Hematopoietic multipotent progenitor cell treated with erythropoietin and hydrocortisone succinate and interleukin-3 and kit ligand, for 15 days (in vitro differentiated cells): ENCODE measurements at places on chromosomes 1 and 21.

GRCh38 chr1:225838793-225839192 lies 28.9 kb downstream of the EPHX1 start:
- no peak for DNase-seq

GRCh38 chr21:34367320-34367935 lies 3.6 kb downstream of the KCNE2 start:
- peak; percentile 40 for DNase-seq

DNA sequence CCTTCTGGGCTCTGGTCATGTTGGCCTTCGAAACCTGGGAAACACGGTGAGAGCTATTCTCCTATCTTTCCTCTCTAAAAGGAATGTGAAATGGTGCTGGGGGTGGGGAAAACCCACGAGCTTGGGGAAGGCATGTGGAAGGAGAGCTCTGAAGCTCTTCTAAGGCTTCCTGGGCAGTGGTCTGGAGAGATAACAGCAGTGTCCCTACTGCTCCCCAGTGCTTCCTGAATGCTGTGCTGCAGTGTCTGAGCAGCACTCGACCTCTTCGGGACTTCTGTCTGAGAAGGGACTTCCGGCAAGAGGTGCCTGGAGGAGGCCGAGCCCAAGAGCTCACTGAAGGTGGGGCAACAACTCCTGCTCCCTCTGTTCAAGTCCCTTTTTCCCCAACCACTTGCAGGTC lies 2.8 kb downstream of the USP21 start:
- no peak for DNase-seq

DNA sequence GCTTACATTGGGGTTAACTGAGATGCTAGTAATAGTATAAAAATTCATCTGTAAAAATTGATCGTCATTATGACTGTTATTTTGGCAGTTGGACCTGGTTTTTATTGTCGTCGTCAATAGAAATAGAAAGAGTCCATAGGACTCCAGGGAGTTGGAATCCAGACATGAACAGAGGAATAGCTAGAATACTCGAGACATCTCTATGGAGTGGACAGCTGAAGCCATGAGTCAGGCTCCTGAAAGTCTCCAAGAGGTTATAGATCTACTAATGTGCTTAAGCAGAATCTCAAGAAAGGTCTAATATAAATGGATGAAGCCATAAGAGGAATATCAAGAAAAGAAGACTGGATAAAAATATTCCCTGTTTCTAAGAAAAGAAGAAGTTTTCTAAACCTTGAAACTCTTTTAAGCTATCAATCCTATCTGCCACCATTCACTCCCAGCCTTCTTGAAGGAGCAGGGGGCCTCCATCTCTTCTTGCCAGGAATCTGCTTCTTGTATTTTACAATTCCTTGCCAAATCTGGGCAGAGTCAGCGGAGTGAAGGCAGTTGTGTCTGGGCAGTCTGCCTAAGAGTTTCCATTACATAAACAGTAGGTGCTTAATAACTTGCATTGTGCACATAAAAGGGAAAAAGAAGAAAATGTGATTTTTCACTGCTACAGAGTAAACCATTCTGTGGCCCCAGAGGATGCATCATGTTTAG lies 163.3 kb downstream of the ST6GALNAC5 start:
- DNase-seq = no peak

DNA sequence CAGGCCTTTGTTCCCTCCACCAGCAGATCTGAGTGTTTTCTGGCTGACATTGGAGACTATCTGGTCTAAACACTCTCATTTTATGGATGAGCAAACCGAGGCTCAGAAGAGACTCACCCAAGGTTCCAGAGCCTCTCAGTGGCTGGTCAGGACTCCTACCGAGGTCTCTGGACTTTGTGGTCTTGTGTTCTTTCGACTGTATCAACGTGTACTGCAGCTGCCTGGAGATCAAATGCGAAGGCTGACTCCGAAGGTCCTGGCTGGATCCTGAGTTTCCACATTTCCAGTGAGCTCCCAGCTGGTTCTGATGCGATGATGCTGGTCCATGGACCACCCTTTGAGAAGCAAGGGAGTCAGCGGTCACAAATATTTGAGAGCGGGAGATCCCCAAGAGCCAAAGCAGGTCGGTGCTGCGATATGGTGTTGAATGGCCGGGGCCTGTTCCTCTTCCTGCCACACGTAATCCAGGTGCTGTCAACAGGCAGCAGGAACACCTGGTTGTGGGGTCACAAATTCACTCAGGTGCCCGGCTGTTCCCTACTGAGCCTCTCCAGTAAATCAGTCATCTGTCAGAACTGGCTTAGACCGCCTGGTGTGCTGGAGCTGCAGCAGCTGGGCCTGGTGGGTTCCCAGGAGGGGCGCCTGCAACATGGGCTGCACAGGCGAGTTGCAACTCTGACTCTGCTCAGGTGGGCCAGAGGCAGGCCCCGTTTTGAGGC lies 94.8 kb upstream of the USP24 start:
- no peak for DNase-seq

GRCh38 chr1:177065430-177065829 lies 99.1 kb downstream of the ASTN1 start:
- DNase-seq = no peak

DNA sequence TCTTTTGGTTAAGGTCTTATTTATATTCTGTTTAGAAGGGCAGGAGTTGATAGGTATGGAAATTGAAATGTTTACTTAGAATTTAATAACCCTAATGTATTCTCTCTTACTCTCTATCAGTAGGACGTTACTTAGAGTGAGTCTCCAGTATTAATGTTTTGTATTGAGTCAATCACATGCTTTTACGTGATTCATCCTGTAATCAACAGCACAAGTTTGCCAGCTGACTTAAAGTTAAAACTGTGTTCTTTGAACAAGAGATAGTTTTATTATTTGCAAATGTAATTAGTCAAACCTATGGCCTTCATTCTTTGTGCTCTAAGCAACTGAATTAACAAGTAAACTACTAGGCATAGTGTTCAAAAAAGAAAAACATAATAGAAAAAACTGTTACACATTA lies 57.3 kb downstream of the PKN2 start:
- DNase-seq = no peak

GRCh38 chr1:226677027-226678020 lies 61.8 kb downstream of the ITPKB start:
- DNase-seq = no peak

DNA sequence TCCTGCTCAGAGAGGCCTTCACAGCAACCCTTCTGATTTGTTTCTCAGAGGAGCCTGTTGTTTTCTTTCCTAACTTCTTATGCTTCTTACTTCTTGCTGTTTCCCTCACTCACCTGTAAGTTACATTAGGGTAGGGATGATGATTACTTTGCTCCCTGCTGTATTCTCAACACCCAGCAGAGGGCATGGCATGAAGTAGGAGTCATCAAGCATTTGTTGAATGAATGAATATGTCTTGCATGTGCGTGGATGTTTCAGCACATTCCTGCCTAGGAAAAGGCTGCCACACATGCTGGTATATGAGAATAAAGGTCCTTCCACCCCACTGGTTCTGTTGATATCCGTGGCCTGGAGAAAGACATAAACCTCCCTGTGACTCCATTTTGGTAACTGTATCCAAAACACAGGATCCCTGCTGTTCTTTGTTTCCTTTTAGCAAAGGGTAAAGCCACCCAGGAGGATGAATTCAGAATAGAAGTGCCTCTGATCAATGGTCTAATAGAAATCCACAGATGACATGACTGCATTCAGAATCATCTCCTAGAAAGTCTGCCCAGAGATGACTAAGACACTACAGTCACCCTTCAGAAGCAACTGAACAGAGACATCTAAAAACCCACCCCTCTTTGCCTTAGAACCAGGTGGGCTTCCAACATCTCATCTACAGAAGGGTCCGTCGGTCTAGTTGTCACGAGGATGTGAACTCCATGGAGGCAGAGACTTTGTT lies 168.8 kb downstream of the ZSCAN20 start:
- DNase-seq = no peak

DNA sequence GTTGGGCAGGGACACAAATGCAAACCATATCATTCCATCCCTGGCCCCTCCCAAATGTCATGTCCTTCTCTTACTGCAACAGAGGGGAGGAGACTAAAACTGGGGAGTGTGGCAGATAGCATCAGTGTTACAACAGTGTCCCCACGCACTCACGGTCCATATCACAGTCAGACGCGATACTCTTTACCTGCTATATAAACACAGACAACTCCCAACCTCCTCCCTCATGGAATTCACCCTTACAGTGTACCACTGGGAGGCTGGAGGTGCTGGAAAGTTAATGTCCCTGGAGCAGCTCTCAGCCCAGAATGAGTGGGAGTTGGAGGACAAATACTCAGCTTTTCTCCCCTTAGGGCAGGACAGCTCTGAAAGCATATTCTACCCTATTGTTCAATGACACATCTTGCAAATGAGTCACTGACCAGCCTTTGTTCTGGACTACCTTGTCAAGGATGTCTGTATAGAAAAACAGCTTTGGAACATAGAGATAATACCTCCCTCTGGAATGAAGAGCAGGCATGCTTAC lies 445.9 kb downstream of the SETD4 start:
- no peak for DNase-seq

DNA sequence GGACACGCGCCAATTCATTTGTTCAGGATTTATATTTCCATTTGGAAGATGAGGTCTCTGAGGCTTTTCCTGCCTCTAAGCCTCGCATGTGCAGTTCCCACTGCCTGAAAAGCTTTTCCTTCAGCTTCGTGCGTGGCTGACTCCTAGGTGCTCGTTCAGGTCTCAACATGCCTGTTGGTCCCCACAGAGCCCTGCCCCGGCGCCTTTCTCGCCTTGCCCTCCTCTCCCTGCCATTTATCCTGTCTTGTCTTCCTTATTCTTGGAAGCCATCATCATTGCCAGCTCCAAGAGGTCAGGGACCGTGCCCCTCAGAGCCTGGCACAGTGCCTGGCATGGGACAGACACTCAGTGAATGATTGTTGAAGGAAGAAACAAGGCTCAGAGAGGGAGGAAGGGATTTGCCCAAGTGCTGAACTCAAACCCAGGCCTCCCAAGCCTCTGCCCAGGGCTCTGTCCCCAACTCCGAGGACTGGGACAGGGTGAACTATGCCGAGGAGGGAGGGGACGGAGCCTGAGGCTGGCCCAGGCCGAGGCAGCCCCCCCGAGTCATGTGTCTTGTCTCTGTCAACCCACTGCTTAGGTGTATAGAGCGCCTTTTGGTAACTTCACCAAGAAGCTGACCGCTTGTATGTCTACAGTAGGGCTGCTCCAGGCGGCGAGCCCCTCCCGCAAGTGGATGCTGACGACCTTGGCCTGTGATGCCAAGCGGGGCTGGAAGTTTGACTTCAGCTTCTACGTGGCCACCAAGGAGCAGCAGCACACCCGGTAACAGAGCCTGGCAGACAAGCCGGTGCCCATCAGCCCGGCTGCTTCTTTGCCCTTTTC lies 47.3 kb downstream of the DISP3 start:
- no peak for DNase-seq

GRCh38 chr1:196960854-196961253 lies 16.5 kb upstream of the CFHR5 start:
- DNase-seq = no peak

DNA sequence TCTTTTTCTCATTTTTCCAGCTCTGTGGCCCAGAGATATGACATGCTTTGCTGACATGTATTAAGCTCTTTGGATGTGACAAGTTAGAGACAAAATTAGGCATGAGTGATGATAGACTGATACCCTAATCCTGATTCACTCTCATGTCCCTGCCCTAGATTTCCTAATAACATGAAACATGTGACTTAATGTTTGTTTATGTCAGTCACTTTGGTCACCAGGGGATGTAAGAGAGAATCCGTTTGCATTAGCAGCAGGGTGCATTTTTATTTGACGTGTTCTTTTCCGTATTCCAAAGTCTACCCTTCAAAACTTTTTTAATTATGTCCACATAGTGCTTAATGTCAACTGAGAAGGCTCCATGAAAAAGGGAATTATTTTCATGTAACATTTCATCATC lies 192.4 kb downstream of the HMCN1 start:
- DNase-seq = no peak

GRCh38 chr1:221286399-221286798 lies 407.2 kb downstream of the HLX start:
- DNase-seq = no peak

GRCh38 chr1:56003846-56004245 lies 575.5 kb downstream of the PLPP3 start:
- no peak for DNase-seq

GRCh38 chr1:151106894-151107293 lies 36.3 kb downstream of the GABPB2 start:
- DNase-seq = no peak

DNA sequence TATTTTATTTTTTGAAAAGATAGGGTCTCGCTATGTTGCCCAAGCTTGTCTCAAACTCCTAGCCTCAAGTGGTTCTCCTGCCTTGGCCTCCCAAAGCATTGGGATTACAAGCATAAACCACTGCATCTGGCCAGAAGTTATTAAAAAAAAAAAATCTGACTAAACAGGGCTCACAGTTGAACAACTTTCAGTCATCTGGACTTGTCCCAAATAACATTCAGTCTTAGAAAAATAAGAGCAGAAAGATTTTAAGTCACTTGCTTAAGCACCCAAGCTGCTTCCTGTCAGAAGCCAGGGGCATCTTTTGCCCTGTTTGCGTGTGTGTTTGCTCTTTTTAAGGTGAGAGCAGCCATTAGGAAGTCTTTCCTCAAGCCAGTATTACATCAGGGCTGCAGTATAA lies 286.8 kb downstream of the LMO4 start:
- no peak for DNase-seq

- DNase-seq = no peak
These were observed 267.2 kb upstream of the PLXNA2 start for GRCh38 chr1:208511242-208511860.
